ENCODE measurements at places on chromosomes 2 and 18.

GRCh38 chr2:20439193-20439475, 7.7 kb upstream of the RHOB start:
- no peak for DNase-seq

GRCh38 chr2:239908308-239908707, 116.8 kb downstream of the NDUFA10 start:
- DNase-seq = no peak

- DNase-seq = peak; percentile 85
Observed at GRCh38 chr2:203740871-203741281, 34.4 kb downstream of the CD28 start.

GRCh38 chr2:23273786-23274185, 111.2 kb upstream of the KLHL29 start:
- DNase-seq = no peak

- no peak for DNase-seq
Observed at GRCh38 chr18:25457601-25458000, 105.6 kb upstream of the ZNF521 start.

DNA sequence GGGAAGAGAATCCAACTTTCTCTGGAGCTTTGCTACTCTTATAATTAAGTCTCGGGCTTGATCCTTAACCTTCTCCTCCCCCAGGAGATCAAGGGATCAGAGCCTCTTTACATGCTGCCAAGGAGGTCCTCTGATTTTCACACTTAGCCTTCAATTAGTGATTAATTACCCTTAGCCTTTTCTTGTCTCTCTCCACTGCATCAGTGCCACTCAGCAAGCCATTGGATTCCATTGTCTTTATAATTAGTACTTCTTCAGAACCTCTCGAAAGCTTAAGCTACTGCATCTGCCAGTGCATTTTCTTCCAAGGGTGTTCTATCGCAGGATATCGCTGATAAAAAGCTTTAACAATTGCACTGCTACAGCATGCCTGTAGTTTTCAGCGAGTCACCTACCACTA, 477.0 kb upstream of the MEIS1 start:
- no peak for DNase-seq

DNA sequence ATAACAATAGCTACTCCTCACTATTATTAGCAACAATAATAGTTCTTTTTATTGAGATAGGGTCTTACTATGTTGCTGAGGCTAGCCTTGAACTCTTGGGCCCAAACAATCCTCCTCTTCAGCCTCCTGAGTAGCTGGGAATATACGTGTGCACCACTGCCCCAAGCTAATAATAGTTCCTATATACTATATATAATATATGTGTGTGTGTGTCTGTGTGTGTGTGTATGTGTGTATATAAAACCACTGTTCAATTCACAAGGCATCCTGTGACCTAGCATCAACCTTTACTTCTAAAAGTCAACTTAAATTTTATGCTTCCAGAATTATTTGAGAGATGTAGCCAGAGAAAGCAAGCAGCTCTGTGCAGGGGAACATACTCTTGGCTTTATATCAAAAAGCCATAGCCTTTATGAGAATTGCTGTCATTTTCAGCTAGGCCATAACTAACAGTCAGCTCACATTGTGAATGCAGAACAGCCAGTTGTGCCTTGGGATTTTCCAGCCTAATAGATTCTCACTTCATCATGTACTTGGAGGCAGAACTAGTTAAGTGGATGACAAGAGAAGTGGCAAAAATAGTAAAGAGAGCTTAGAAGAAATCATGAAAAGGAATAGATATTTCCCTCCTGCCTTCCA, 665.5 kb downstream of the NYAP2 start:
- no peak for DNase-seq

DNA sequence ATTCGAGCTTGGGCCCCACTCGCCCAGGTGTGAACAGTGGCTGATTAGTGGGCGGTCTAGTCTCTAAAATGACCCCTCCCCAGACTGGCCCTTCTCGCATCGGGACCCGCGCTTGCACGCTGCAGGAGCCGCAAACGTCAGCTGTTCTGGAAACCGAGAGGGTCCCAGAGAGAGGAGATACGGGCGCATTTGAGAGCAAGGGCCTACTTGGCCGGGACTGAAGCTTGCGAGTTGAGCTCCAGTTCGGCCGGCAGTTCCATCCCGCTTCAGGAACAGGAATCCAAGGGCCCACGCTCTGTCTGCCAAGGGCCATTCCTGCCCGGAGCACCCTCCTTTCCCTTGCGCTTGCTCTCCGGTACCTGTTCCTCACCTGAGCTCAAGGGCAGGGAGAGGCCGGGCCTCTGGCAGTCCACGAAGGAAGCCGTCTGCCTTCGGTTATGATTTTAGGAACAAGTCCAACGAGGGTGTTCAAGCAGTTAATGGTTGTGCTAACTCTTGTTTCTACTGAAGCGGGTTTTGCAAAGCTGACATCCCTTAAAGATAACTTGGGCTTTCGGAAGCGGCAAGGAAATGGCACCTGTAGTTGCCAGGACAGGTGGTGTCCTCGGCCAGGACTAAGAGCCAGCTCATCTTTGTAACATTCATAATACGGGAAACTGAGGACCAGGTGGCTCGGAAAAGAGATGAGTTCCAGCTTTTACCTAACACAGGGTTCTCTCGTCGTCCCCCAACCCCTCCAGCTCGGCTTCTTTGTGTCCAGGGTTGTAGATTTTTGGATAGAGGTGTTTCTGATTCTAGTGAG, 3.9 kb upstream of the DLX1 start:
- no peak for DNase-seq

- DNase-seq = no peak
Observed at GRCh38 chr2:30164131-30164925, 17.5 kb downstream of the YPEL5 start.
